Psoas muscle (tissue), 8 donors: ENCODE measurements at places on chromosomes 6 and 20. TPM values are rescaled to one million over a fixed set of nuclear protein-coding genes. Genes with fewer than 3 reads are reported as not detected.

The FITM2 gene
- 12.0 TPM for total RNA-seq

- DNase-seq = no peak
These were observed 175.0 kb downstream of the HAO1 start for GRCh38 chr20:7765221-7765620.

DNA sequence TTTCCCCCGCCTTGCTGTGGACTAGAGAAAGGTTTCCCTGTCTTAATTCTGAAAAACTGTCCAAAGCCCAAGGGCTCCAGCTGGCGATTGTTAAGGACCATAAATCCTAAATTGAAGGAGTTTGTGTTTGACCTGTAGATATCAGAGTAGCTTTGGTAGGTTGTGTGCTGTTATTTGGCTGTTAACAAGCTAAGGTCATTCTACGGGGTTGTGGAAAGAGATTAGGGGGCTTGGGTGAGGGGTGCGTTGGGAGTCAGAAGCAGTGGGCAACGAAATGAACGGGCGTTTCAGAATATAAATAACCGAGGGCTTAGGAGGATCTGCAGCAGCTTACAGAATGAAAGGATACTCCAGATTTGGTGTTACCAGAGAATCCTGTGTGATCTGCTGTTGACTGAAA is 32.6 kb upstream of the BTN3A2 start:
- no peak for DNase-seq

DNA sequence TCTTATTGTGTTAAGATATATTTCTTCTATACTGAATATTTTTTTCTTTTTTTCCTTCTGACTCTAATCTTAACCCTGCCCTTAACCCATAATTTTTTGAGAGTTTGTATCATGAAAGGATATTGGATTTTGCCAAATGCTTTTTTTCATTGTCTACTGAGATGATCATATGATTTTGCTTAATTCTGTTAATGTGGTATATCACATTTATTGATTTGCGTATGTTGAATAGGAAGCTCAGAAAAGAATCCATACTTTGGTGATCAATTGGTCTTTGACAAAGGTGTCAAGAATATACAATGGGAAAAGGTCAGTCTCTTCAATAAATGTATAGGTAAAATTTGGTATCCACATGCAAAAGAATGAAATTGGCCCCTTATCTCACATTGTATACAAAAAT is 588.8 kb upstream of the ADGRB3 start:
- DNase-seq = no peak
